GM18507 (cell line): ENCODE measurements at places on chromosomes 12 and 14.

- DNase-seq: no peak
Measured at GRCh38 chr12:88960213-88960878, 380.1 kb upstream of the KITLG start.

GRCh38 chr14:103398427-103399195, 13.4 kb downstream of the MARK3 start:
- DNase-seq: no peak

GRCh38 chr14:56808110-56808382, 2.2 kb downstream of the OTX2 start:
- DNase-seq: no peak

GRCh38 chr14:43041976-43042375, 1435.3 kb downstream of the LRFN5 start:
- no peak for DNase-seq

GRCh38 chr12:108594960-108595710, 2.7 kb downstream of the TMEM119 start:
- DNase-seq: no peak

- DNase-seq: no peak
Measured at GRCh38 chr12:42481368-42481767, 108.2 kb downstream of the PRICKLE1 start.

DNA sequence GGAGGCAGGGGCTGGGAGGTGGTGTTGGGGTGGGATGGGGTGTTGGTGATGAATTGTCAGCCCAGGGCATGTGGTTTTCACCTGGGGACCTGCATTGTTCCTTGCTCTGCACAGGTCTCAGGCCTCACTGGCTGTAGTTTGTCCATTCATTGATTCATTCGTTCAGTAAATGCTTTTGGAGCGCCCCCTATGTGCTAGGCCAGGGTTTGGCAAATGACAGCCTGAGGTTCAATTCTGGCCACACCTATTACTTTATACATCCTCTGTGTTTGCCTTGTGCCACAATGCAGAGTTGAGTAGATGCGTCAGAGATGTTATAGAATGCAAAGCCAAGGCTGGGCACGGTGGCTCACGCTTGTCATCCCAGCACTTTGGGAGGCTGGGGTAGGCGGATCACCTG, 4.7 kb downstream of the ADCK1 start:
- no peak for DNase-seq

GRCh38 chr12:3797531-3798048, 44.7 kb upstream of the CRACR2A start:
- no peak for DNase-seq

GRCh38 chr14:89899917-89900663, 54.4 kb downstream of the EFCAB11 start:
- DNase-seq: no peak

- no peak for DNase-seq
Measured at GRCh38 chr14:84064316-84065125, 1465.4 kb upstream of the FLRT2 start.
